ENCODE measurements at places on chromosomes 3 and 15. TPM values are rescaled to one million over a fixed set of nuclear protein-coding genes. Genes with fewer than 3 reads are reported as not detected.

Gene FAM81A
- total RNA-seq: 13.1 TPM

Gene ZNF662
- not detected for total RNA-seq

Gene BNC1
- 0.98 TPM for total RNA-seq

Gene DAPK2
- 3.5 TPM for total RNA-seq

Measured in A549 treated with dexamethasone at 1 μM for 4 hours (cell line).